WTC11 (cell line): ENCODE measurements at places on chromosomes 7 and 10. TPM values are rescaled to one million over a fixed set of nuclear protein-coding genes. Genes with fewer than 3 reads are reported as not detected.

Gene TRPV5
- not detected in 3 replicates for total RNA-seq

Gene CLCN1
- total RNA-seq, result 0.23 to 0.46 TPM (median 0.28 TPM) in 3 replicates

Gene ITIH5
- total RNA-seq, result 3.1 to 3.8 TPM (median 3.6 TPM) in 3 replicates

Gene CYP2C9
- 0.32 to 0.64 TPM (median 0.50 TPM) in 3 replicates for total RNA-seq

Gene PRPS1L1
- not detected in 3 replicates for total RNA-seq

Gene LEP
- total RNA-seq, result not detected in 3 replicates

Gene FIGNL1
- total RNA-seq, result 6.4 to 7.1 TPM (median 6.7 TPM) in 3 replicates

Gene OPN1SW
- total RNA-seq, result not detected in 3 replicates

Gene ASCC1
- total RNA-seq, result 30.4 to 38.7 TPM (median 32.5 TPM) in 3 replicates

Gene SPDYE18
- not detected in 3 replicates for total RNA-seq

Gene NRP1
- 1.1 to 3.0 TPM (median 1.2 TPM) in 3 replicates for total RNA-seq

Gene FRMD4A
- 17.5 to 35.5 TPM (median 22.9 TPM) in 3 replicates for total RNA-seq

Gene ANKRD1
- not detected in 3 replicates for total RNA-seq

Gene GBX1
- total RNA-seq, result 0.27 to 0.55 TPM in 2 of 3 replicates, not detected in the other

Gene CAMK1D
- 7.9 to 10.2 TPM (median 8.0 TPM) in 3 replicates for total RNA-seq

Gene CYP3A4
- total RNA-seq, result 0.32 to 0.50 TPM (median 0.33 TPM) in 3 replicates

Gene NACAD
- total RNA-seq, result 5.5 to 6.0 TPM (median 5.7 TPM) in 3 replicates

Gene DRGX
- not detected in 3 replicates for total RNA-seq

Gene MSS51
- 2.9 to 3.1 TPM (median 3.0 TPM) in 3 replicates for total RNA-seq

Gene TBATA
- not detected in 3 replicates for total RNA-seq

Gene TMEM236
- 0.04 TPM in 1 of 3 replicates, not detected in the others for total RNA-seq

Gene AKR1C2
- 1.1 to 1.3 TPM (median 1.2 TPM) in 3 replicates for total RNA-seq

Gene CXCL12
- total RNA-seq, result 52.4 to 64.3 TPM (median 59.6 TPM) in 3 replicates

Gene TAS2R60
- total RNA-seq, result 0.21 to 0.39 TPM (median 0.24 TPM) in 3 replicates

Gene AKR1B15
- not detected in 3 replicates for total RNA-seq

Gene DMBT1
- total RNA-seq, result 0.09 to 0.18 TPM (median 0.13 TPM) in 3 replicates

Gene SLC26A3
- 0.28 to 0.44 TPM (median 0.30 TPM) in 3 replicates for total RNA-seq

Gene TMEM225B
- 0.78 to 0.81 TPM (median 0.78 TPM) in 3 replicates for total RNA-seq

Gene BTBD16
- not detected in 3 replicates for total RNA-seq

Gene MEOX2
- 0.07 to 0.16 TPM (median 0.14 TPM) in 3 replicates for total RNA-seq

Gene DKK1
- 0.78 to 1.1 TPM (median 1.0 TPM) in 3 replicates for total RNA-seq

Gene AOC1
- 0.17 to 0.39 TPM (median 0.23 TPM) in 3 replicates for total RNA-seq

Gene DHX32
- total RNA-seq, result 22.7 to 28.0 TPM (median 25.6 TPM) in 3 replicates

Gene UBE3C
- total RNA-seq, result 52.4 to 59.7 TPM (median 53.8 TPM) in 3 replicates

Gene AKAP9
- 29.4 to 35.2 TPM (median 32.7 TPM) in 3 replicates for total RNA-seq

Gene OR2A1
- 0.15 to 0.27 TPM in 2 of 3 replicates, not detected in the other for total RNA-seq

Gene MBL2
- not detected in 3 replicates for total RNA-seq

Gene FANK1
- total RNA-seq, result 1.8 to 3.4 TPM (median 2.8 TPM) in 3 replicates

Gene GDF2
- total RNA-seq, result not detected in 3 replicates

Gene SUFU
- total RNA-seq, result 11.6 to 13.1 TPM (median 12.8 TPM) in 3 replicates
